ENCODE measurements at places on chromosomes 11 and 22.

GRCh38 chr11:26620282-26621045, 48.4 kb upstream of the MUC15 start:
- no peak for DNase-seq

DNA sequence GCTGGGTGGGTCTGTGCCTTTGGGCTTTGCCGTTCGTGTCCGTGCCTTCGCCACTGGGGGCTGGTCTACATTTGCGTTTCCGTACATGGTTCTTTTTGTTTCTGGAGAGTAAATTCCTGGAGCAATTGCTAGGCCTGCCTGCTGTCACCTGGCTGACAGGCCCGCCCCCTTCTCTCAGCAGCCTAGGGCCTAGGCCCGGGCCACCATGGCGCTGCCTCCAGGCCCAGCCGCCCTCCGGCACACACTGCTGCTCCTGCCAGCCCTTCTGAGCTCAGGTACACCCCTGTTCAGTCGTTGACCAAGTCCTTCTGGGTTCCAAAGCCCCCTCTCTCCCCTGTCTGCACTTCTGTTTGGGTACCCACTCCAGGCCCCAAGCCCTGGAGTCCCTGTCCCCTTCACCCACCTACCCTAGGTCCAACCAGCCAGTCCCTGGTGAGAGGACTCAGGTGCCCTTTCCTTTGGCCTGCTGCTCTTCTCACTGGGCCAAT, 649 bp downstream of the TMEM25 start:
- DNase-seq: peak; percentile 69

DNA sequence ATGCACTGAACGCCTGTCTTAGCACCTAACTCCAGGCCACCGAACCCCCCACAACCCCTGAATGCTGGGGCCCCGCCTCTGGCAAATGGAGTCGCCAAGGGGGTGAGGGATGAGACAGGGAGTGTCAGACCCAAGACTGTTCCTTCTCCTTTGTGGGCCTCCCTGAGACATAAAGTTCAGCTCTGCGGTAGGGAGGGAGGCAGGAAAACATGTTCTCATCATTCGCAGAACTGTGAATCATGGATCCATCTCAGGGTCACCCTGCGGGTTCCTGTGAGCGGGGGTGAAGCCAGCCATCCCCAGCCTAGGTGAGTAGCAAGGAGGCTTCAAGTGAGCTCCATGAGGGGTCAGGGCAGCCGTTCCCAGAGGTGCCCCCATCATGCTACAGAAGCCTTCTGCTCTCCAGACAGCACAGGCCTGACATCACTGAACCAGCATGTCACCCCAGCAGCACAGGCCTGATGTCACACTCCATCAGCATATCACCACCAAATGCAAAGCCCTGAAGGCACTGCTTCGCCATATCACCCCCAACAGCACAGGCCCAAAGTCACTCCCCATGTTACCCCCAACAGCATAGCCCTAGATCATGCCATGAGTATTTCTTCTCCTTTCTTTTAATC, 27.2 kb downstream of the TMPRSS6 start:
- no peak for DNase-seq

DNA sequence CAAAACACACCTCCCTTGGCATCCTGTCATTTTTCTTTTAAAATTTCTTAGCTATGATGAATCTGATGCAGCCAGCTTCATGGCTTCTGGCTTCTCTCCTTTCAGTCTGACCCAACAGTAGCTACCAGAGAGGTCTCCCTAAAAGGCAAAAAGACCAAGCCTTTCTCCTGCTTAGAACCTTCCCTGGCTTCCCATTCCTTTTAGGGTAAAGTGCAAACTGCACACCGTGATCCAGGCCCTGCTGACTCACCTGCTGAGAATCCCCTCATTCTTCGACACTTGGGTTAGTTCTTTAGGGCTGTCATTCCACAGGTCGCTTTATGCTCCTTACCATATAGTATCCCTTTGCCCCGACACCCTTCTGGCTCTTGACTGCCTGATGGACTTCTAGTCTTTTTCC, 362.4 kb downstream of the MIAT start:
- DNase-seq: peak; percentile 20

DNA sequence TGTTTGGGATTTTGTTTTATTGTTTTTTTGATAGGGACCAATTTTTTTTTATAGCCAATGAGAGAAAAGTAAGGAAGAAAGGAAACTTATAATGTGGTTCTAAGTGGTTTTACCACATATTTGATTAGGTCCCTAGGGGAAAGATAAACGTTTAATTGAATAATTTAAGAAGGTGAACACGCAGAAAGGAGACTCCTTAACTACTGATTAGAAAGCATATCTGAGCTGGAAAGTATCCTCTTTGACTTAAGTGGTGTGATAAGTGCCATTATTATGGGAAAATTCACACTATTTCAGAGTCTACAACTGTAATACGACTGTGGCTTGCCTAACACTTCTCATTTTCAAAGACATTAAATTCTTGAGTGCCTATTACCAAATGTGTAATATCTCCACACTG, 106.5 kb upstream of the GRAMD1B start:
- no peak for DNase-seq

- DNase-seq: no peak
These were observed 4.7 kb upstream of the OR52I2 start for GRCh38 chr11:4576880-4577279.

GRCh38 chr11:2553886-2554285, 109.1 kb downstream of the KCNQ1 start:
- DNase-seq: no peak

DNA sequence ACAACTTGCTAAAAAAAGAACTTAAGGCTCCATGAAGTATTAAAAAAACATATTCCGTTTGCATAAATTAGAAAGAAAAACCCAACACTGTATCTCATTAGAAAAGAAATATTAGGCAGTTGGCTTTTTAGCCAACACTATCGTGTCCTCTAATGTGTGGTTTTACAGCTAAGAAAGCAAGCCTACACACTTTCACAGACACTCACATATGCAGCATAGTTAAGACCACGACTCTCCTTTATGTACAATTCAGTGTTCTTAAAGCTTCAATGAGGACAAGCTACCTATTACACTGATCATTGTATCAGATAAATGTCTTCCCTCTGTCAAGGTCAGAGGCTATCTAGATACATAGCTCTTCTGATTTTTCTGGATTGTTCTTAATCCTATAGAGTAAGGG, 80.1 kb downstream of the PICALM start:
- no peak for DNase-seq

DNA sequence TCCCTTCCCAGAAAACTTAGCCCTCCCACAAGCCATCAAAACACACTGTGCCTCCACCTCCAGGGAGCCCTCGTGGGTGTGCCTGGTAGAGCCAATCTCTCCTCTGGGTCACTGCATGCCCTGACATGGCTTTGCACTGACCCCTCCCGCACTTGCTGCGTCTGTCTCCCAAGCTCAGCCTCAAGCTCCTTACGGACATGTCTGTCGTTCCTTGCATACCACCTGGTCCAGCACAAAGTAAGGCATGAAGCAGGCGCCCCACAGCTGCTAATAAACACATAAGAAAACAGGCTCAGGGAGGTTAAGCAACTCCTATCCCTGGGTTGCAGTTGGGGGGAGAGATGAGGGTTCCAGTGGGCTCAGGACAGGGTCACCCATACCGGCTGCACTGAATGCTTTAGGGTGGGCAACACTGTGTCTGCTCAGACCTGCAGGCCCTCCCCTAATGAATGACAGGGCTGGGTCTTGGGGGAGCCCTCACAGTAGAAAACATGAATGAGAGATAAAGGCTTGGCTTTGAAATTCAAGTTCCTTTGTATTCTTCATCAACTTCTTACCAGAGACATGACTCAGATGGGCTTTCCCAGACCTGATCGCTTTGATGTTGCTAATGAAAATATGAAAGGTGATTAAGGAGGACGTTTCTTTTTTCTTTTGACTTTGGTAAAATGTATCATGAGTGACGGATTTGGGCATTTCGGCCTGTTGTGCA, 38.0 kb downstream of the PHF21B start:
- no peak for DNase-seq

- DNase-seq: no peak
These were observed 25.4 kb downstream of the IGF2 start for GRCh38 chr11:2113776-2114175.

GRCh38 chr22:38497869-38498268, 8.2 kb downstream of the DDX17 start:
- DNase-seq: no peak

- DNase-seq: no peak
These were observed 380.1 kb downstream of the TBC1D22A start for GRCh38 chr22:47142427-47143046.

DNA sequence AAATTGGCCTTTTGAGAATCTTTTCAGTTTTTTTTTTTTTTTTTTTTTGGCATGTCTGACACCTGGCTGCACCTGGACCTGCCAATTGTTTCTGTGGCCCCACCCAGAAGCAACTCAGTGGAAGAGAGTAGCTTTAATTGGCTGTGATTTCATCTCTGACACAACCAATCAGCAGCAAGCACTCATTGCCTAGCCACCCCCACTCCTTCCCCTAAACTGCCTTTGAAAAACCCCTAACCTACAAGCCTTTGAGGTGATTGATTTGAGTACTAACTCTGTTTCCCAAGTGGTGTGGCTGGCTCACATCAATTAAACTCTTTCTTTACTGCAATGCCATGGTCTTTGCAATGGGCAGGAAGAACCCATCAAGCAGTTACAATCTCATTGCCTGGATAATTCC, 98.2 kb upstream of the CHORDC1 start:
- DNase-seq: no peak

GRCh38 chr11:78840623-78841022, 266.0 kb upstream of the NARS2 start:
- DNase-seq: no peak

- DNase-seq: peak; percentile 72
These were observed 536.6 kb downstream of the SOX6 start for GRCh38 chr11:15819679-15820286.

- no peak for DNase-seq
These were observed 55.6 kb downstream of the MPPED1 start for GRCh38 chr22:43467216-43467940.

DNA sequence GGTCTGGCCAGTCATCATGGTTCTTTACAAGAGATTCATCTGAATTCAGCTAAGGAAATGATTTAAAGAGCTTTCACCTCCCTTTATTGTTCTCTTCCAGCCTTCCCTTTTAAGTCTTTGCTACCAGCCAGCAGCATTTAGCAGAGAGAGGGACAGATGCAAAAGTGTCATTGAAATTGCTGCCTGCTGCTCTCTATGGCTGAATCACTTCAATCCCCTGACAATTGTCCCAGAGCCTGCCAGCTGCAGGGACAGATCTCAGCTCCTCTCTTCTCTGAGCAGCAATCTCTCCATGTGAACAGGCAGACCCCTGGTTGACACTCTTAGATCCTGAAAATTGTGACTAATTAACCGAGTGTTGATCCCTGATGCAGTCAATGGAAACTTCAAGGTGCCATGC, 816.9 kb upstream of the CCDC90B start:
- DNase-seq: no peak

GRCh38 chr11:72750086-72750485, 2.1 kb downstream of the ARAP1 start:
- DNase-seq: no peak

GRCh38 chr11:83543706-83544439, 257.7 kb upstream of the CCDC90B start:
- no peak for DNase-seq

DNA sequence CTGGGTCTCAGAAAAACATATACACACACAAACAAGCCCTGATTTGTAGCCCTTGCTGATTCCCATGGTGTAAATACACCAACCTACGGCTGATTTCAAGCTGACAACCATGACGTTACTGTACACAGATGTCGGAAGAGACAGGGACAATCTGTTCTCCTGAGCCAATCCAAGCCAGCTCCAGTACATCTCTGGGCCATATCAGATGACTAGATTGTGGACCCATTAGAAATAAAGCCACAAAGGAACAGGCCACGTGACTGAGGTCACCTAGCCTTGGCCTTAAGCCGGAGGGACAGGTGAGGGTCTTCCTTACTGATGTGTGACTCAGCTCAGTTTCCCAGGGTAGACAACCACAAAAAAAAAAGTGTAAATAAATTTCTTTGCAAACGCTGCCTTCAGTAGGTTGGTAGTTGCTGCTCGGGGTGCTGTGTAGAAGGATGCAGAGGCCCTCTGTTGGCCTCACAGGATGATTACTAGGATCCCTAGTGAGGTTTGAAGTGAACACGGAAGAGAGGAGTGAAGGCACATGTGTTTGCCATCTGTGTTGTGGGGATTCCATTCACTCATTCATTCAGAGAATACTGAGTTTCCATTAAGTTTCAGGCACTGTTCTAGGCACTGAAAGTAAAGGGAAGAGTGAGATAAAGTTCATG, 99.0 kb upstream of the LARGE1 start:
- no peak for DNase-seq

GRCh38 chr11:88341522-88342251, 4.2 kb upstream of the CTSC start:
- DNase-seq: peak; percentile 33

DNA sequence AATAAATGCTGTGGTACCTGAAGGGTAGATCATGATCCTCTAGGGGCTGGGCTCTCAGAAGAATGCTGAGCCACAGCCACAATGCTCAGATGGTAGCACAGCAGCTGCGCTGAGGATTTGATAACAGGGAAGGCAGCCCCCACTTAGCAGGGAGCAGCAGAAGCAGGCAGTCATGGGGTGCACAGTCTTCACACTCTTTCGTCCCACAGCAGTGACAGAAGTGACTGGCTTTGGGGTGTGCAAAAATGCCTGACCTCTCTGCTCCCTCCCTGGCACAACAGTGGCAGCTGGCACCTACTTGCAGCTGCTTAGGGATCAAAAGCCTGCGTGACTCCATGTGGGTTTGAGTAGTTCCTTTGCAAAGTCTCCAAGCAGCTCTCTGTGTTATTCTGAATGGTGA, 1349.8 kb upstream of the RAG2 start:
- no peak for DNase-seq

- no peak for DNase-seq
These were observed 74.0 kb upstream of the CLDN5 start for GRCh38 chr22:19598054-19598855.

- DNase-seq: no peak
These were observed 368.5 kb downstream of the INSC start for GRCh38 chr11:15483205-15483604.

DNA sequence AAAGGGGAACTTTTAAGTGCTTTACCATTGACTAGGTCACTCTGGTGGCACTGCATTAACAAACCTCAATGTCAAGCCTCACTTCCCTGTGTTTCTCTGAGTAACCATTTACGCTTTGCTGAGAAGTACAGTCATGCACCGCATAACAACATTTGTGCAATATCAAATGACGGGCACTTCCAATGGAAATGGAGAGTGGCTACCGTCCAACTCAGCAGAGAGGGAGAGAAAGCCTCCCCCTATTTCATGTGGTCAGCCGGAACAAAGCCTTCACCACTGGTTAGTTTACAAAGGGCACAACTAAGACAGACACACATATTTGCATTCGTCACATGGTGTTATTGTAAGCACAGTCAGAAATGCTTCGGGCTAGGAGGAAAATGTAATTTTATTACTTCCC, 117.3 kb downstream of the RASSF10 start:
- DNase-seq: peak; percentile 17

DNA sequence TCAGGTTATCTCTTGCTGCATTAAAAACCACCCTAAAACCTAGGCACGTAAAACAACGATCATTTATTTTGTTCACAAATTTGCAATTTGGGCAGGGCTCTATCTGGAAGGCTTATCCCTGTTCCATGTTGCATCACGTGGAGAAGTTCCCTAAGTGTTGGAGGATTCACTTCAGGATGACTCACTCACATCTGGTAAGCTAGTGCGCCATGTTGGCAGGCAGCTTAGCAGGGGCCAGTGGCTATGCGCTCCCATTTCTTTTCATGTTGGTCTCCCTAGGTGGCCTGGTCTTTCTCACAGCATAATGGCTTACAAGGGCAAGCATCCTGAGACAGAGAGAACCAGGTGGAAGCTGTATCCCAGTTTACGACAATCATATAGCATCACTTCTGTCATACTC, 226.8 kb downstream of the BLID start:
- DNase-seq: no peak

Data from iPS-NIHi11 (cell line).